ENCODE measurements at places on chromosomes 5 and 9.

DNA sequence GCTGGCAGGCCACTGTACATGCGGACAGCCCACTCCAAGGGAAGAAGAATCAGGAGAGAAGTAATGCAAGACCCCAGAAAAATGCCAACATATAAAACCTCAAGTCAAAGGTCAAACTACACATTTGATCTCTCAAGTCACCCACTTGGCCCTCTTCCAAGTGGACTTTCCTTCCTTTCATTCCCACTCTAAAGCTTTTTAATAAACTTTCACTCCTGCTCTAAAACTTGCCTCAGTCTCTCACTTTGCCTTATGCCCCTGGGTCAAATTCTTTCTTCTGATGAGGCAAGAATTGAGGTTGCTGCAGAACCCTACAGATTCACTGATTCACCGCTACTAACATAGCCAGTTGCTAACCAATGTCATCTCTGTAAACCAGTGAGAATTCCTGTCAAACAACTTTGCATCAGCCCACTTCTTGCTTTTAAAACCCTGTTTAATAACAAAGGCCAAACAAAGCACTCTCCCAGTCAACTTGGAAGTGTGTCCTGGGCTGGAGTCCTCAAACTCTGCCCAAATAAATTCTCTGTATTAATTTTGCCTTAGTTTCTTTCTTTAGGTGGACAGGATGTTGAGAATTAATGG, 6.9 kb upstream of the ATP6V1G1 start:
- DNase-seq: no peak

GRCh38 chr5:113128082-113128481, 151.5 kb downstream of the DCP2 start:
- no peak for DNase-seq

GRCh38 chr5:139460455-139460854, 2.1 kb downstream of the ECSCR start:
- no peak for DNase-seq

GRCh38 chr5:33933723-33934169, 2.4 kb upstream of the RXFP3 start:
- DNase-seq: no peak

DNA sequence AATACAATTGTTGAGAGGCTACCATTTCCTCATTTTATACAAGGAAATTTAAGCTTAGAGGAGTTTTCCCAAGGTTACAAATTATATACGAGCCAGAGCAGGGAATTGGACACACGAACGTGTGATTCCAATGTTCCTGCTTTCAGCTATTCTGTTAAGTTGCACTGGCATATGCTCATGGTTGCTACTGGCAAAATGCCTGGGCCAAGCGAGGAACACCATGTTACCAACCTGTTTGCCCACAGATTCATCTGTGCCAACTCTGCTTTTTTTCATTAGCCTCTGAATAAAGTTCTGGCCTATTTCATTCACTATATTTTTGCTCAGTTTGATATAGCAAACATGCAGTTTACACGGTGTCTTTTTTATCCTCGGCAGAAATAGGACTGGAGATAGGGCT, 5.1 kb upstream of the C5orf46 start:
- no peak for DNase-seq

Measured in activated naive CD4-positive, alpha-beta T cell treated with Interleukin-2 at 50 U/mL for 16 hours (primary cell).